Right lung (tissue), 10 donors: ENCODE measurements at places on chromosomes 7 and 10. TPM values are rescaled to one million over a fixed set of nuclear protein-coding genes. Genes with fewer than 3 reads are reported as not detected.

The RARRES2 gene
- 229 TPM for polyA plus RNA-seq

DNA sequence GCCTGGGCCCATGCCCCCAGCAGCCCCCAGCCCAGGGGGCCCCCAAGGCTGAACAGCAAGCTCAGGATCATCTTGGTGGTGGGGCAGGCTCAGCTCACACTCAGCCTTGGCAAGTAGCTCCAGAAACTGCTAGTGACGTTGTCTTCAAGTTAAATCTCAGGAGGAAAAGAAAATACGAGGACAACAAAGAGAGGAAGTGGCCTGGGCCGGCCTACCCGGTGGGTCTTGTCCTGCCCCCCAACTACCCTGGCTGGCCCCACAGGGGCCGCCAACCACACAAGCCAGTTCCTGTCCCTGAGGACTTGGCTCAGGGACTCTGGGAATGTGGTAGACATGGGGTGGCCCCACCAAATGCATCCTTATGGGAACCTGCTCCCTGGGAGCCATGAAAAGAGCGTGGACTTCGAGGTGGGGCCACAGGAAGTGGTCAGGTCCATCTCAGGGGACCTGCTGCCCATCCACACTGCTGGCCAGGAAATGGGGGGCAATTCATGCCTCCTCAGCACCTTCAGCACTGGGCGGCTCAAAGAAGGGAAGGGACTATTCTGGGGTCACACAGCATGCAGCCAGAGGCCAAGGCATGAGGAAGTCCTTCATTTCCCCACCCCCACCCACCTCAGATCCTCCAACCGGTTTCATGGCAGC is at the start of gene MMRN2:
Gene MMRN2, minus strand, starts transcription at position 145 of the 645 bp plus-strand sequence. Its CDS starts 74 bp downstream, at position 71.
- DNase-seq = no peak

DNA sequence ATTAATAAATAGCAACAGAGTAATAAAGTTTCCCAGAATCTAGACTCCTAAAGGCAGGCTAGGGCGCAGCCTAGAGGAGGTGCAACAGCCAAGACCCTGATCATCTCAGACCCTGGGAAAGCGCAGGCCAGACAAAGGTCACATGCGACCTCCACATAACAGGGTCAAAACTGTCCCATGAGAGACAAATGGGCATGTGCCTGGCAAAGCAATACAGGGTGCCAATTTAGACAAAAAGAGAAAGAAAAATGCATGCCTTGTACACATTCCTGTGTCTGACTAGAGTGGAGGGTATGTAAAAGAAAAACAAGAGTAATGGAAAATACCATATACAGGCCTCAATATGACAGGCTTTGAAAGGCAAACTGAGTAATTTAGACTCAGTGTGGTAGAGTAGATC is 22.2 kb downstream of the MPP7 start:
- no peak for DNase-seq

- no peak for DNase-seq
Measured at GRCh38 chr10:124672181-124672638, 72.0 kb downstream of the FAM53B start.

- no peak for DNase-seq
Measured at GRCh38 chr7:77413861-77414424, 2.2 kb downstream of the GSAP start.

DNA sequence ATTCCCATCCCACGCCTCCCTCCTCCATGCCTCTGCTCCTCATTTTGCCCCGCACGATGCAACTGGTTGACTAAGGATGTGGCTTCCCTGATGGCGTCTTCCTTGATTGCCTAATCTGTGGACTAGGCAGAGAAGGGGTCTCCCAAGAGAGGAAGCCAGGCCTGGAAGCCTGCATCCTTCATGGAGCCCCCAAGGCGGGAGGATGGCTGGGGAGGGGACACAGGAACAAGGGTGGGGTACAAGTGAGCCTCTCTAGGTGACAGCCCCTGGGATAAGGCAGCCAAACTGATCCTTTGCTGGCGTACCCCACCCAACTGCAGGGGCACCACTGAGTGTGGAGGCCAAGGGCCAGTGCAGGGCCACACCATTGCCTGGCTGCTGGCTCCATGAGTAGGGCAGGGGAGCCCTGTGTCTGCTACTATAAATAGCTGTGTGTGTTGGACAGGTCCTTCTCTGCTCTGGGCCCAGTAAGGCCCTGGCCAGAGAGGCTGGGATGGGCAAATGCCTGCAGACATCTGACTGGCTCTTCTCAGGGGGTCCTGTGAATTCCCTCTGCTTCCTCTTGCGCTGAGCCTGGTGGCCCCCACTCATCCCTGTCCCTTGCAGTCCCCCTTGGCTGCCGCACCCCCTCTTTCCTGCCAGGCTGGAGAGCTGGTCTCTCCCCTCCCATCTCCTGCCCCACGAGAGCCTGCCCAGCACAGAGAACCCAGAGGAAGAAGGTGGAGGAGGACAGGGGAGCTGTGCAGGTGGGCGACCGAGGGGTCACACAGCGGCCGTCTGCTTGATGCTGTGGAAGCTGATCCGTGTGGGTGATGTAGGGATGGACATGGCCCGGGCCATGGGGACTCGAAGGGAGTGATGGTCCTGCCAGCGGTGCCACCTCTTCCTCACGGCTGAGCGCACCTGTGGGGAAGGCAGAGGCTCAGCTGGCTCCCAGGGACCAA is 29.3 kb downstream of the CRHR2 start:
- DNase-seq = no peak

GRCh38 chr10:132721725-132722124 is 64.2 kb downstream of the NKX6-2 start:
- no peak for DNase-seq

The PAXIP1 gene
- 21.7 TPM for polyA plus RNA-seq

DNA sequence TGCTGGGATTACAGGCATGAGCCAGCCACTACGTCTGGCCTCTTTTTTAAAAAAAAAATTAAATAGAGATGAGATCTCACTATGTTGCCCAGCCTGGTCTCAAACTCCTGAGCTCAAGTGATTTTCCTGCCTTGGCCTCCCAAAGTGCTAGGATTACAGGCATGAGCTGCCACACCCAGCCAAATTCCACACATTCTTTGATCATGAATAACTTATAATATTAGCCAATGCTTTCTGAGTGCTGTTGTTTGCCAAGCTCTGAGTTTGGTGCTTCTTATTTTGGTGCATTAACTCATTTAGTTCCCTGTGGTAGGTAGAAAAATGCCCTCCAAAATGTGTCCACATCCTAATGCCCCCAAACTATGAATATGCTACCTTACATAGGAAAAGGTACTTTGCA is 47.2 kb upstream of the MKI67 start:
- DNase-seq = no peak

GRCh38 chr7:55524558-55525310 is 47.6 kb downstream of the VOPP1 start:
- no peak for DNase-seq

The AFAP1L2 gene
- 33.8 TPM for polyA plus RNA-seq

The NODAL gene
- 0.42 TPM for polyA plus RNA-seq

DNA sequence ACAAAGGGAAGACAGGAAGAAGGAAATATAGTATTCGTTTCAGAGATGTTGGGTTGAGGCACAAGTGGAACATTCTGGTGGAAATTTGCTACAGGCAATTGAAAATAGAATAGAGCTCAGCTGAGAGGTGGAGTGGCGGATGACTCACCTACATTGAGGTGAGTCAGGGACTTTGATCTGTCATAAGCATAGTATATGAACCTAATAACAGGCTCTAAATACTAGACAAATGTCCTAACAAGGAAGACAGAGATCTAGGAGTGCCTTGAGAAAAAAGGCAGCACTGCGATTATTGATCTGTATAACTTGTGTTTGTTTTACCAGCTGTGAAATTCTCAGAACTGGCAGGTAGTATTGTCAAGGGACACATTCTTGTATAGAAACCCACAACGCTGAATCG is 907 bp upstream of the IFRD1 start:
- DNase-seq = peak; percentile 1

The ASB4 gene
- polyA plus RNA-seq = 0.95 TPM

DNA sequence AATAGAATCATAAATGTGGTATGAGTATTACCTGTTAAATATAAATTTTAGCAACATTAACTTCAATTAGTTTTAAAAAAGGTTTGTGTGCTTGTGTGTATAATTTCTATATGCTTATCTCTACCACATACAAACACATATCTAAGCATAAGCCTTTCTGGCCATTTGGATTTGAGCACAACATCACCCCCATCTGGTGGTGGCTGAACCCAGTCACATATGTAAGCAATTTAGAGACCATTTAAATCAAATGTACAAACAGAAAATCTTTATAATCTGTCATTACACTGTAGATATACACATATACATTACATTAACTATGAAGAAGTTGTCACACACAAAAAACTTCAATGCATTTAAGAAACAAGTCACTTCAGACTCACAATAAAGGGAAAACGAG is 31.7 kb downstream of the GPR22 start:
- DNase-seq = no peak

- no peak for DNase-seq
Measured at GRCh38 chr7:68691261-68692216, 906.7 kb upstream of the AUTS2 start.

DNA sequence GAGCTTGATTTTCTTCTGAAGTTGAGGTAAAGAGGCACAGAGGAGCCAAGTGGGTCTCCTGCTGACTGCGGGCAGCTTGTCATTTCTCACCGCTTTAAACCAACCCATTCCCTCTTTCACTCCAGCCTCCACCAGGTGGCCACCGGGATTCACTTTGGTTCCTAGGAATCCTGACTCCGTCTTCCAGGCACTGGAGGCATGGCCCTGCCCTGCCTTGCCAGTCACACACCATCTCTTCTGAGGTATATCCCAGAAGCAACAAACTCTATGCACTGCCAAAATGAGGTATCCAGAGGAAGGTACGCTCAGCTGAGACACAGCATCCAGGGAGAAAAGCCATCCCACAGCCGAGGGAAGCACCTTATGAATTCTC is 280.8 kb downstream of the TNS3 start:
- DNase-seq = no peak

DNA sequence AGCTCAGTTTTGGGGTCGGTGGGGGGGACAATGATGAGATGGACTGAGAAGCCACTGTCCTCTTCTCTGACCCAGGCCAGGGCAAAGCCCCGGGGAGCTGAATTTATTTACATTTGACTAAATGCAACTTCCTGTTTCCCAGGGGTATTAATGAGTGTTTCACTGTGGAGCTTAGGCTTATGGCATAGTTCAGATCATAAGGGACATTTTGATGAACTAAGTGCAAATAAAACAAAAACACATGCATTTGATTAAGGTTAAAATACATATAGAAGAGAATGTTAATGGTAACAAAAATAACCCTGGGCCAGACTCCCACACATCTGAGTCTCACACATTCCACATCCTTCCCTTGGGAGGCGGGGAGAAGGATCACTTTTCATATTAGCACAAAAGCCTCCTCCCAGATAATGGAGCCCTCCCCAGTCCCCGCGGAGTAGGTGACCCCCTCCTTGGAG is 320.6 kb downstream of the FRMD4A start:
- no peak for DNase-seq

DNA sequence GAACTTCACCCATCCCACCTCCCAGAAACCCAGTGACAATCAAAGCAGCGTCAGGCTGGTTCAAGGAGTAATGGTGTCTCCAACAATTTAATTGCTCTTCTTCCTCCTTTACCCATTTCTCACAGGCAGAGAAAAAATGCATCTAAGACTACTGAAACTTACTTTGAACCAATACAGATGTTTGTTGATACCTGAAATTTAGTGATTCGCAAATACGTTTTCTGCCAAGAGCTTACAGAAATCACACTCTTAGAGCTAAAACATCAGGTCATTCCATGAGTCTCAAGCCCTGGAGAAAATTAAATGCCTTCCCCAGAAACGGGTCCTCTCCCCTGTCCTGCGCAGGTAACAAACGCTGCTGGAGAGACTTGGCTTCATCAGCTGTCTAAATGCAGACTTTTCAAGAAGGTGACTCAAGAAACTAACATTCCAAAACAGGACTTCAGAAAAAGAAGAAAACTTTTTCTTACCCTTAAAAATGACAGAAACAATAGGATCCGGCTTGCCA is 443 bp downstream of the MYOF start:
- peak; percentile 42 for DNase-seq

The WNT8B gene
- polyA plus RNA-seq = 0.09 TPM

DNA sequence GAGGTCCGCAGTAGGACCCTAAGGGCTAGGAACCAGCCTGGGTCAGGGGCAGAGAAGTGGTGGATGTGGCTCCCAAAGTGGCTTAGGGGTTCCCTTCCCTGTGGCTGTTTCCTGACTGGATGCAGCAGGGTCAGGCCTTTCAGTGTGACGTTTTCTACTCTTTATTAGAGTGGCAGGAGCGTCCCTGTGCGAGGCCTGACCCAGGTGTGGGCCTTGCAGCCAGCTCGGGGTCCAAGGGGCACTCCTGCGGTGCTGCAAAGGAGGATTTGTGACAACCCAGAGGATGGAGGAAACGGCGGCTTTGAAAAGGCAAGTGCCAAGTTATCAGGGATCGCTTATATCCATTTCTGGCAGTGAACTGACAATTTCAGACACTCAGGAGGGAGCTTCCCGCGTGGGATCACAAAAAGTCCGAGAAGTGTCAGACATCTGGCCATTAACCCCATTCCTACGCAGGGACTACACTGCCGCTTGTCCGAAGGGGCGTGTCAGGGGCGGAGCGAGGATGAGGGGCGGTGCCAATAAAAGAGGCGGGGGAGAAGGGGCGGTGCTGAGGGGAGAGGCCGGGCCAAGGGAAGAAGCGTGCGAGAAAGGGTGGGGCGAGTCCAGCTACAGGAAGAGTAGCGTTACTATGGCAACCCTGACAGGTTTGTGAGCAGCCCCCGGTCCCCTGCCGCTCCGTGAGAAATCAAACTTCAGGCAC is 98.8 kb upstream of the ZNF722 start:
- no peak for DNase-seq

DNA sequence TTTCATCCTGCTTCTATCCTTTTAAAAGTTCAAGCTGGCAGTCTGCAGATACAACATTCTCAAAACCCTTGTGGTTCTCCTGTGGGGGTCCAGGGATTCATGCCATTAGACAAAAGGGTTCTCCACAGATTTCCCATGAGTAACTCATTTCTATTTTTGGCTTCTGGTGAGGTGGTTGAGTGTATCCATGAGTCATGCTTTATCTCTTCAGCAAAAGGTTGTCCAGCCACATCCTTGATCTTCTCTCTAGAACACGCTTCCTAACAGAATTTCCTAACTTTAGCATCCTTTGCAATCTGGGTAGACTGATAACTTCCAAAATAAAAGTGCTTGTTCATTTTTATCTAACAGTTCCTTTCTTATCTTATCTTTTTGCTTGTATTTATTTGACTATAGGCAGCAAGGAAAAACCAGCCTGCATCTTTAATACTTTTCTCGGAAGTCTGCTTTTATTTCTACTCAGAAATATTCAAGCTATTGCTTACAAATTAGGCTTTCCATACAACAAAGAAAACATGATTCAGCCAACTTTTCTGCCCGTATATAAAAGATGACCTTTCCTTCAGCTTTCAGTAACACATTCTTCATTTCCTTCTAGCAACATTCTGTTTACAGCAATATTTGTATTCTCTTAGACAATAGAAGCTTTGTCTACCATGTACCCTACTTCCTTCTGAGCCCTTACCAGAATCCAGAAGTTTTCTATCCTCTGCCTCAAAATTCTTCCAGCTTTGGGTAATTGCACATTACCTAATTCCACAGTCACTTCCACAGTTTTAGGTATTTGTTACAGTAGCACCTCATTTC is 79.3 kb upstream of the IL6 start:
- DNase-seq = no peak

The LAMB1 gene
- polyA plus RNA-seq = 522 TPM

GRCh38 chr7:37781156-37781555 is 67.2 kb upstream of the NME8 start:
- no peak for DNase-seq

- no peak for DNase-seq
Measured at GRCh38 chr10:31353574-31353973, 34.6 kb downstream of the ZEB1 start.

The LRRC17 gene
- 232 TPM for polyA plus RNA-seq

GRCh38 chr7:45089341-45089891 is 647 bp upstream of the NACAD start:
- DNase-seq = peak; percentile 38

The WDFY4 gene
- polyA plus RNA-seq = 4.5 TPM
